ENCODE measurements at places on chromosomes 13 and 19.

DNA sequence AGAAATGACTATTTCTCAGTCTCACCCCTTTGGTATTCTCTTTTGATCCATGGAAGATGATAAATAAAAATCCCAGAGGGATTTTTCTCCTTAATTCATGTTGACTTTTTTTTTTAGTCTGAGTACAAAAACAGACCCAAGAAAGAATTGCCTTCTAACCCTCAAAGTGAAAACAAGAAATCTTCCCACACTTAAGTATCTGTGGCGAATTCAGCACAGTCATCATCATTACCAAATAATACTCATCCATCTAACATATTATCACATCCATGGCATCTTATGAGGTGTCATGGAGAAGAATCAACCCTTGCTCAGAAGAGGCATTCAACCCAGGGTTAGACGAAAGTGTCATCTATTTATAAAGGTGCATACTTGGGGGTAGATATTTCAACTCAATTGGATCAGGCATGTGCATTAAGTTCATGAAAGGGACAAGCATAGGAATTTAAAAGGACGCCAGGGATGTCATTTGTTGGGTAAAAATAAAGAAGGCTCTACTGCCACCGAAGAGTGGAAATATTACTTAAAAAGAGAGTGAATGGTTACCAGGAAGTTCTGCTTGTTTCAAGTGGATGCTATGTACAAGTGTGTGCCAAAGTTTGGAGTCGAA is 101.9 kb downstream of the FLT1 start:
- DNase-seq: no peak

- DNase-seq: no peak
Observed at GRCh38 chr13:27126859-27127258, 44.8 kb downstream of the USP12 start.

DNA sequence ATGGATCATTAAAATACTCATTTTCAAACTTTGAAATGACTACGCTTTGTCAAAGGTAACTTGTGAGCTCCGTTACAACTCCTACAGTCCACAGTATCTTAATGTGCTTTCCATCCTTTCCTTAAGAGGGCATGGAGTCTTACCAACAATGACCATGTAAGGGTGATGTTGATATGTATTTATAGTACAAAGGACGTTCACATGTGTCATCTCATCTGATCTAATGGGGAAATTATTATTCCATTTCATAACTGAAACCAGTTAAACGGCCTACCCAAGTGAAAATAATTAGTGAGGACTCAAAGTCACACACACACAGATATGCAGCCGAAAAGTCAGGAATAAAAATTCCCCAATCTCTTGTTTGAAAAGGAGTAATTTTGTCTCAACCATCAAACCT is 9.6 kb downstream of the USP12 start:
- no peak for DNase-seq

DNA sequence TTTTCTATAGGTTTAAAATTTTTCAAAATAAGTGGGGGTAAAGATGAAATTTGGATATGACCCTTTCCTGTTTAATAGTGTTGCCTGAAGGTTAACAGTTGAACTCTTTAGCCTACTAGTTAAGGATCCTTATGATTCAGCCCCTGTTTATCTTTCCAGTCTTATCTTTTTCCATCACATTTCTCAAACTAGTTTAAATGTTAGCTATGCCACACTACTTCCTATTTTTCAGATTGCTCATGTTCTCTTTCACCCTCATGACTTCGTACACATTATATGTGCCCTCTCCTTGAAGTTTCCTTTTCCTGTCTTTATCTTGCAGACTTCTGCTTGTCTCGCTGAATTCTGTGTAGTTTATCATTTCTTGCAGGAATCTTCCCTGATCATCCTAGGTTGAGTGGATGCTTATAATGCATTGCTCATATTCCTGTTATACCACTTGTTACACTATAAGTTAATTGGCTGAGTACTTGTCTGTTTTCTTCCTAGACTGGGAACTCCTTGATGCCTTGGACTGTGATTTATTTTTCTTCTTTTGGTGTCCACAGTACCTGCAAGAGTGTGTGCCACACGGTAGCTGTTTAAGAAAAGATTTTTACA is 86.7 kb downstream of the FNDC3A start:
- DNase-seq: no peak

DNA sequence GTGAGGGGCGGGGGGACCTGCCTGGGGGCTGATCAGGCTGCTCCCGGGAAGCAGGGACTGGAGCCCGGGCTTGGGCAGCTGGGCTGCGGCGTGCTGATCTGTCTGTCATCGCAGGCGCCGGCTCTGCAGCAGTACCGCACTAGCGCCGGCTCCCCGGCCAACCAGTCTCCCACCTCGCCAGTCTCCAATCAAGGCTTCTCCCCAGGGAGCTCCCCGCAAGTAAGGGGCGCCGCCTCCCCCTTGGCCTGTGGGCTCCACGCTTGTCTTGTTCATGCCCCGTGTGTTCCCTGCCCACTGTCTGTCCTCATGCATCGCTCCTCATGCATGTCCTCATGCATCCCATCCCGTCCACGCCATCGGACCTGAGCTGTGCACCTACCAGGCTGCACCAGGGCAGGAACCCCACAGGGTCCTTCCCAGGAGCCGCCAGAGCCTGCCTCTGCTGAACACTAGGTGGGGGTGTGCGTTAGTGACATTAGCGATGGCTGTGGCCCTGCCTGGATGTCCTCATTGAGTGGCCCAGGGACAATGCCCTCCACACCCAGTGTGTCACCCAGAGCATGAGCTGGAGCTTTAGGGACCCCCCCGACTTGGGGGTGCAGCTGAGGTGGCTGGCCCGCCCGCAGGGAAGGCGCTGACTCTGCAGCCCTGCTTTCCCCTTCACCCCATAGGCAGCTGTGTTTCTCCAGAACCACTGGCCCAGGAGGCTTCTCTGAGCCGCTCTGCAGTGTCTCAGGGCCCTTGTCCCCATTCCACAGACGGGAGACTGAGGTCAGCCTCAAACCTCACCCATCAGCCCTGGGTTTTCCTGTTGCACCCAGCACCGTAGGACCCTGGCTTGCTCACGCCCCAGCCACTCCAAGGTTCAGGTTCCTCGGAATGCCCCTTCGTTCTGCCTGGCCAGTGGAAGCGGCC is 19.5 kb downstream of the COMP start:
- no peak for DNase-seq

DNA sequence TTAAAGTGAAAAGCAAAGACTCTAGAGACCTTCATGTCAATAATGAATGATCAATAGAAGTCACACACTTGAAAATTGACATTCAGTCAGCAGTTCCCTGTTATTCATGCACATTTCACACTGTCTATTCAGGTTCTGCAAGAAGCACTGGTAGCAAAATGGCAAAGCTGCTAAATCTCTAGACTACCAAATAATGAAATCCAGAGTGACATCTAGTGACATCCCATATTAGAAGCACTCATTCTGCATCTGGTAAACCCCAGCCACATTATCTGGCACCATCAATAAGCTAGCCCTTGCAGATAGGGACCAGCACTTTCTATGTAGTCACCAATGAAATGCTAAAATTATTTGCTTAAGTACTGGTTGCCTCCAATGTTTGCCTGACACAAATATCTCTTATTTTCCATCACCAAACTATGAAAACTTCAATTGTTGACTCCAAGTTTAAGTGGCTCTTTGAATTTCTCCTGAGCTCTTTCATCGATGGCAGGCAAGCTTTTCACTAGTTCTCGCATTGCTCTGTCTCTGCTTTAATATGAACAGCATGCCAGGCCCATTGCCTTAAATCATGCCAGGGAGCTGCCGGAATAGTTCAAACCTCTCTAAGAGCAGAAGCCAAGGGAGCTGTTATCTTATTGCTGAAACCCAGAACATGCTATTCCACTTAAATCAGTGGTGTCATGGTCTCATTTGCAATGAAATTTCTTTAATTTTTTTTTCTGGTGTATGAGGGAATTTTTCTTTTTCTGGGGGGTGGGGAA is 409.9 kb downstream of the MZT1 start:
- peak; percentile 1 for DNase-seq

GRCh38 chr19:3547301-3547731 is 8.3 kb downstream of the TEKTIP1 start:
- DNase-seq: no peak

DNA sequence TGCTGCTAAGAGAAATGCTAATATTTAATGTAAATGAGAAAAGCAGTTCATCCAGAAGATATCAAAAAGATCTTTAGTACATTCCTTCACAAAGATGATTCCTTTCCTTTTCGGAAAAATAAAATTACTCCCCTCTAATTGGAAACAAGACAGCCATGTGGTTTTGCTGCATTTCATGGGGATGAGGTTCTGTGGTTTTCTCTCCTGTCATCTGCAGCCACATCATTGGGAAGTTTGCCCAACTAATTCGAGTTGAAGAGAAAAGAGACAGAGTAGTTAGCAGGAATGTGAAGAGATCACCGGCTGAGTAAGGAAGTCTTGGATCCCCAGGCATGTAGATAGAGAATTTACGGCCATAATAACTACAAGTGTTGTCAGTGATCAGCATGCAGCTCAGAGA is 122.1 kb downstream of the CYSLTR2 start:
- peak; percentile 98 for DNase-seq

GRCh38 chr13:113651511-113652403 is 6.2 kb downstream of the ATP4B start:
- no peak for DNase-seq

DNA sequence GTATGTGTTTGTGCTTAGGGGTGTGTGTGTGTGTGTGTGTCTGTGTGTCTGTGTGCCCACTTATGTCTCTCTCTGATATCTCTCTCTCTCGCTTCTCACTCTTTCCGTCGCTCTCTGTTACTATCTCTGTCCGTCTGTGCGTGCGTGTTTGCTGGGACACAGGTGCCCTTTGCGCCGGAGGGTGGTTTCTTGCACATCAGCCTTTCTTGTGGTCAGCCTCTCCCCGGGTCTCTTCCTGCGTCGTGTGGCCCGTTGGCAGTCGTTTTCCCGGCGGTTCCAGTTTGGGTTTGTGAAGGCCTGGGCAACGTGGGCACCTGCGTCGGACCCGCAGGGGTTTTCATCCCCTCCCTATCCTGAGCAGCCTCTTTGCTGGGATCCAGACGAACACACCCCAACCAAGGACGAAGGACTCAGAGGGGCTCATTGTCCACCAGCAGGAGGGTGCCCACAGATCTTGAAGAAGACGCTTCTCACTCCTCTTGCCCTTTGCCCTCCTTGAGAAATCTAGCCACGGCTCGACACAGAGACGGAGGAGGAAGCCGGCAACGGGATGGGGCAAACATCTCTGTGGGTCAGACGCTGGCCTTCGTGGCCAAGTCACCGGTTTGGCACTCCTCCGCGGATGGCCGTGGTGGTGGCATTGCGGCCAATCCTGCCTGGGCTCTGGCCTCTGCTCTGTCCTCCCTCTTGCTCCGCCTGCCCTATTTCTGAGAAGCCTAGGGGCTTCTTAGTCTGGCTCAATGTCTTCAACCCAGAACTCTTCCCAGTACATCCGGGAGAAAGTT is 52.3 kb downstream of the ZNF146 start:
- DNase-seq: no peak

- no peak for DNase-seq
Observed at GRCh38 chr19:46320559-46320958, 23.7 kb downstream of the HIF3A start.

GRCh38 chr19:48806818-48807589 is 3.8 kb downstream of the BCAT2 start:
- peak; percentile 54 for DNase-seq
